Muscle of leg (tissue), 16 donors: ENCODE measurements at places on chromosomes 2 and 18.

GRCh38 chr18:51739044-51739666, 541.7 kb upstream of the MEX3C start:
- no peaks in the 10 kb centered on the region for H3K36me3 ChIP-seq
- no peak for DNase-seq
- H3K27me3 ChIP-seq, result no peaks in the 10 kb centered on the region
- H3K4me1 ChIP-seq, result no peaks in the 10 kb centered on the region
- no peak overlapping the region for H3K4me3 ChIP-seq

GRCh38 chr2:120470041-120470965, 124.4 kb downstream of the INHBB start:
- no peaks in the 10 kb centered on the region for H3K36me3 ChIP-seq
- peak; percentile 67 for DNase-seq
- peak overlapping the region; percentile 79 for H3K27ac ChIP-seq
- peaks cover 2% of the 10 kb centered on the region for H3K27me3 ChIP-seq

DNA sequence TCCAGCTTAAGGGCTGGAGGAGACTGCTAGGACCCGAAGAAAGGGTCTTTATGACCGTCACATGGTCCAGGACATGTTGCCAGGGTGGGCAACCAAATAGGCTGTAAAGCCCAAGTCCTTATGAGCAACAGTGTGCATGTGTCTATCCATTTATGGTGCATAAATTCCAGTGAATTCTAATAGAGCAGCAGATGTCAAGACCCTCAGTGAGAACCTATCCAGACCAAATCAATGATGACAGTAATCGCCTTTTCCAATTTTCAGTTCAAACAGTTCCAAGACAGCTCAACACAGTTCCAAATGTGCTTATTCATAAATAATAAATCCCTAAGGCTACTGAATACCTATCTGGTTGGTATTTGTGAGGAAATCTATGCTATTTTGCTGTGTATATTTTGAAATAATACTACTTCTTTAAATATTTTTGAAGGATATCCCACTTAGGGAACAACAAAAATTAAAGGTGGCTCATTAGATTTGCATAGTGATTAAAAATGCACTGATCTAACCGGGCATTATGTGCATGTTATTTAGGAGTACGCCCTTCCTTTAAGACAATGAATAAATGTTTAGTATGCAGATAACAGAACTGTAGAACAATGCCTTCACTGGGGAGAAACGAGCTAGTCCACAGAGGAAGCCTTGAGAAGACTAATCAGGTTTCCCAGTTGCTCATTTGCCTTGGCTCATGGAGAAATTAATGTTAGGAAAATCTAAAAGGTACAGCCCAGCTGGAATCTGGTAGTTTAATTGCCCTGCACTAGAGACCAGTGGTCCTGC, 519.5 kb upstream of the CHAC2 start:
- no peaks in the 10 kb centered on the region for H3K27me3 ChIP-seq
- H3K4me3 ChIP-seq, result no peak overlapping the region
- DNase-seq, result peak; percentile 10
- H3K36me3 ChIP-seq, result no peaks in the 10 kb centered on the region

DNA sequence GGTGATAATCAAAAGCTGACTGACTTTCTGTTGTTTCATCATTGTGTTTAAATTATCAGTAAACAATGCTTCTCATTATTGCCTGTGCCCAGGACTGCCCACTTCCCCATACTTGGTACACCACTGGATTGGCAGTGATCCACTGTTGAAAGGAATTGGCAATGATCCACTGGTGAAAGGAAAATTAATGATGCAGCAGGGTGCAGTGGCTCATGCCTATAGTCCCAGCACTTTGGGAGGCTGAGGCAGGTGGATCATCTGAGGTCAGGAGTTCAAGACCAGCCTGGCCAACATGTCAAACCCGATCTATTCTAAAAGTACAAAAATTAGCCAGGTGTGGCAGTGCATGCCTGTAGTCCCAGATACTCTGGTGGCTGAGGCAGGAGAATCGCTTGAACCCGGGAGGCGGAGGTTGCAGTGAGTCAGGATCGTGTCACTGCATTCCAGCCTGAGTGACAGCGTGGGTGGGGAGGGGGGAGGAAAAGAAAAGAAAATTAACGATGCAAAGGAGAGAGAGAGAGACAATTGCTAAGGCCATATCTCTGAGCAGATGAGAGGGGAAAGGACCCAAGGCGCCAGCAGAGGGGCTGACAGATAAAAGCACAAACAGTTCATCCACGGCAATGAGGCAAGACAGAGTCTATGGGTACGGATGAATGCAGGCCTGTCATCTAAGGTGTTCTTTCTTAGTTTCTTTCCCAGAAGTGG, 10.2 kb upstream of the GTF2A1L start:
- no peak for DNase-seq
- H3K4me3 ChIP-seq, result no peak overlapping the region
- peaks cover 3% of the 10 kb centered on the region for H3K36me3 ChIP-seq
- no peak overlapping the region for H3K27ac ChIP-seq
- no peaks in the 10 kb centered on the region for H3K4me1 ChIP-seq
- no peaks in the 10 kb centered on the region for H3K27me3 ChIP-seq

- no peaks in the 10 kb centered on the region for H3K36me3 ChIP-seq
- H3K27me3 ChIP-seq, result peaks cover 2% of the 10 kb centered on the region
- no peak overlapping the region for H3K4me3 ChIP-seq
- DNase-seq, result no peak
- H3K27ac ChIP-seq, result no peak overlapping the region
Measured at GRCh38 chr2:73134471-73134870, 21.7 kb upstream of the RAB11FIP5 start.

DNA sequence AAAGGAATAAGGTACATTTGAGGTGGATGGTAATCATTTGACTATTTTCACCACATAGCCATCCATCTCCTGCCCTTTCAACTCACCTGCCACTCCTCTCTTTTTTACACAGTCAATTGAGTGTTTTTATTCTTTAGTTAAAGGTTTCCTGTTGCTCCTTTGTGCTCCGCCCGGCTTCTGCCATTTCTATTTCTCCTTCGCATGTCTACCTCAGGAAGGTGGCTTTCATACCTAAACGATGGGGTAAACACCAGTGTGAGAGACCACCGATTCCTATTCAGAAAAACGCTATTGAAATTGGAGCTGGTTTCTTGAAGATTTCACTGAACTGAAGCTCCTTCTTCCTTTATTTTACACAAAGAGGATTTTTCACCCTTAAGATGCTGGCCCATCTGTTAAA, 1628.0 kb upstream of the PIK3C3 start:
- no peaks in the 10 kb centered on the region for H3K36me3 ChIP-seq
- H3K27me3 ChIP-seq, result no peaks in the 10 kb centered on the region
- no peak overlapping the region for H3K27ac ChIP-seq
- H3K4me1 ChIP-seq, result no peaks in the 10 kb centered on the region

DNA sequence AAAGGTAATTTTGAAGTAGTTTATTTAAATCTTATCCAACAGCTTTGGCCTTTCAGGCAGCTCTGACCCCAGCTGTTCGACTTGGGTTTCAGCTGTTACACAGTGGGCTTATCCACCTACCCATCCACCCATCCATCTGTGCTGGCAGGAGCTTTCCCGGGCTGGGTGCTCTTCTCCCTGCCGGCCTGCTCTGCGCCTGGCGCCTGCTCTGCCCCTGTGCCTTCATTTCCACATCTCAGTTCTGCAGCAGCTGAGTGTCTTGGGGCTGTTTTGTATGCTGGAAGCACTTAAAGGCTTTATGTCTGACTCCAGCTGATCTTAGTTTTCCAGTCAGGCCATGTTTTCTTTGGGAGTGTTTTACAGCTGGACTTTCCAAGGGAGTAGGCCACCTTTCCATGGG, 24.2 kb downstream of the LDLRAD4 start:
- no peaks in the 10 kb centered on the region for H3K36me3 ChIP-seq
- peaks cover 11% of the 10 kb centered on the region for H3K4me1 ChIP-seq

DNA sequence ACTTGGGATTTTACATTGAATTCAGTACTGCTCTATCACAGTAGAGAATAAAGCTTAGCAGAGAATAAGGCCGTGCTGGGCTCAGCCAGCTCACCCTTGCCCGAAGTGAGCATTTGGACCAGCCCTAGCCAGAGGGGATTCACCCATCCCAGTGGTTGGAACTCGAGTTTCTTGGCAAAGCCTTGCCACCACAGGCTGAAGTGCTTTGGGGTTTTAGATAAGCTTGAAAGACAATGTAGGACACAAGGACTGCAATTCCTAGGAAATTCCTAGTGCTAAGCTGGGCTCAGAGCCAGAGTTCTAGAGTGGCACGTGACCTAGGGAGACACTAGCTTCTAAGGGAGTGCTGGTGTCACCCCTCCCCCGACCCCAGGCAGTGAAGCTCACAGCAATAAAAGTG, 28.0 kb downstream of the SERPINB11 start:
- H3K36me3 ChIP-seq, result no peaks in the 10 kb centered on the region
- H3K4me3 ChIP-seq, result no peak overlapping the region
- H3K4me1 ChIP-seq, result peaks cover 12% of the 10 kb centered on the region
- no peak for DNase-seq

GRCh38 chr18:66778048-66778447, 174.2 kb upstream of the CDH19 start:
- H3K4me1 ChIP-seq, result no peaks in the 10 kb centered on the region
- H3K36me3 ChIP-seq, result no peaks in the 10 kb centered on the region
- no peaks in the 10 kb centered on the region for H3K27me3 ChIP-seq
- DNase-seq, result no peak
- H3K4me3 ChIP-seq, result no peak overlapping the region

GRCh38 chr18:34710934-34711333, 836 bp downstream of the DTNA start:
- H3K36me3 ChIP-seq, result no peaks in the 10 kb centered on the region
- peak; percentile 91 for DNase-seq
- peak overlapping the region; percentile 80 for H3K27ac ChIP-seq
- H3K4me1 ChIP-seq, result peaks cover 9% of the 10 kb centered on the region

DNA sequence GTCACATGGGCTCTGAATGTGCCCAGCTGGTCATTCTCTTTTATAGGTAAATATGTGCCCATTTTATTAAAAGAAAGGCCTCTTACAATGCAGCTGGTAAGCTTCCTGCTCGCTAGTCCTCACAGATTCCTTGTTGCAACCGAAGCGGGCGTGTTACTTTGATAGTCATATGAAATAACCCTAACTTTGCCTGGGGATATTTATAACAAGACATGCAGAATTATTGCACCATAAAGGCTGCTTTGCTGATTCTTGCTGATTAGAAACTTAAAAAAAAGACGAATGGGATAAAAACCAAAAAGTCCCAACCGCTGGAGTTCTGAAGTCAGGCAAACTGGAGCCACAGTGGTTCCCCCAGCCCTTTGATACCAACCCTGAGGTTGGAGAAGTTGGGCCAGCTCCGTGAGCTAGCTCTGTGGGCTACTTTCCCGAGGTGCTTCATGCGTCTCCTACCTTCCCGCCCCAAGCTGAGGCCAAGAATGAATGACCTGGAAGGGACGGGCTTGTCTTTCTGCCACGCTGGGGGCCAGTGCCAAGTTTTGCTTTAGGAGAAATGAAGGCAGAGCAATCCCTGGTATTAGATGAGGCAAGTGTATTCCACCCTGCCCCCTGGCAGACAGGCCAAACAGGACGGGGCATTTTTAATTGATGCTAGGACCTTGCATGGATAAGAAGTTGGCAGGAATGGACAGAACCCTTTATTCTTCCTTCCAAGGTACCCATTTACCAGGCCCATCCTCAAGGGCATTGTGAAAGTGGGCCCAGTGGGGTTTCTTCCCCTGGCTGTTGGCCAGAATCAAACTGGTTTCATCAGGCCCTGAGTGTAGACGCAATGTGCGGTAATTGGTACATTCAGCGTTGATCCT, 140.4 kb downstream of the KCTD1 start:
- no peak overlapping the region for H3K27ac ChIP-seq
- H3K27me3 ChIP-seq, result no peaks in the 10 kb centered on the region
- no peak for DNase-seq
- H3K36me3 ChIP-seq, result no peaks in the 10 kb centered on the region

- no peaks in the 10 kb centered on the region for H3K36me3 ChIP-seq
- H3K4me3 ChIP-seq, result no peak overlapping the region
Measured at GRCh38 chr2:74789271-74789670, 44.7 kb upstream of the HK2 start.

GRCh38 chr2:160474891-160475787, 18.5 kb downstream of the RBMS1 start:
- H3K27me3 ChIP-seq, result no peaks in the 10 kb centered on the region
- H3K27ac ChIP-seq, result no peak overlapping the region
- H3K4me1 ChIP-seq, result peaks cover 3% of the 10 kb centered on the region

- H3K36me3 ChIP-seq, result no peaks in the 10 kb centered on the region
- no peak overlapping the region for H3K27ac ChIP-seq
- no peaks in the 10 kb centered on the region for H3K27me3 ChIP-seq
- DNase-seq, result no peak
Measured at GRCh38 chr2:149702571-149702970, 115.0 kb upstream of the MMADHC start.

- peak overlapping the region; percentile 39 for H3K4me3 ChIP-seq
- H3K27ac ChIP-seq, result peak overlapping the region; percentile 47
- H3K36me3 ChIP-seq, result no peaks in the 10 kb centered on the region
- peak; percentile 78 for DNase-seq
Measured at GRCh38 chr18:36296650-36297416, 680 bp upstream of the FHOD3 start.

GRCh38 chr2:83369601-83370418, 1089.3 kb downstream of the SUCLG1 start:
- no peak overlapping the region for H3K27ac ChIP-seq
- H3K27me3 ChIP-seq, result no peaks in the 10 kb centered on the region
- no peak overlapping the region for H3K4me3 ChIP-seq
- H3K4me1 ChIP-seq, result no peaks in the 10 kb centered on the region
- no peaks in the 10 kb centered on the region for H3K36me3 ChIP-seq
